Naive thymus-derived CD8-positive, alpha-beta T cell (primary cell): ENCODE measurements at places on chromosomes 16 and 17.

DNA sequence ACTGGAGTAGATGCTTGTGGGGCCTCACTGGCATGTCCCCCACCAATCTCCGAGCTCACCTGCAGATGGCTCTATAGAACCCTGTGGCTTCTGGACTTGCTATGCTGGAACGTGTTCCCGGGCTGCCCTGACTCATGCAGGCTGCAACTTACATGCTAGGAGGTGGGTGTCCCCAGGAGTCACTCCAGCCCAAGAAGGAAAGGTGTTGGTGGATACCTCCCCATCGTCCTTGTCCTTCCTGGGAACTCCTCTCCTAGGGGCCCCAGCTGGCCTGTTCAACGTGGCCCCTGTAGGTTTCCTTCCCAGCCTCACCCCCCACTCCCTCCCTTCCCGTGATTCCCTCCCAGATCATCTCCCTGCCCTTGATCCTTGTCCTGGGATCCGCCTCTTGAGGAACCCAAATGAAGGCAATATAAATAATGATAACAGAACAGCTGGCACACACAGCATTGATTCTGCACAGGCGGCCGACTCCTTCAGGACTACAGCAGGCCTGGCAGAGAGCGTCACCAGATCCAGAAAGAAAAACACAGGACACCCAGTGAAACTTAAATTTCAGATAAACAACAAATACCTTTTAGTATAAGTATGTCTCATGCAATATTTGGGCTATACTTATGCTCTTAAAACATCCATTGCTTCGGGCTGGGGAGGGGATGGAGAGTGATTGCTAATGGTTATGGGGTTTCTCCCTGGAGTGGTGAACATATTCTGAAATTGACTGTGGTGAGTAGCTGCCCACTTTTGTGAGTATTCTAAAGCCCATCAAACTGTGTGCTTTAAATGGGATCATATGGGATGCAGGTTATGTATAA lies 221.1 kb upstream of the GSE1 start:
- peaks cover 2% of the 10 kb centered on the region for H3K36me3 ChIP-seq
- no peak for DNase-seq
- no peaks in the 10 kb centered on the region for H3K4me1 ChIP-seq

DNA sequence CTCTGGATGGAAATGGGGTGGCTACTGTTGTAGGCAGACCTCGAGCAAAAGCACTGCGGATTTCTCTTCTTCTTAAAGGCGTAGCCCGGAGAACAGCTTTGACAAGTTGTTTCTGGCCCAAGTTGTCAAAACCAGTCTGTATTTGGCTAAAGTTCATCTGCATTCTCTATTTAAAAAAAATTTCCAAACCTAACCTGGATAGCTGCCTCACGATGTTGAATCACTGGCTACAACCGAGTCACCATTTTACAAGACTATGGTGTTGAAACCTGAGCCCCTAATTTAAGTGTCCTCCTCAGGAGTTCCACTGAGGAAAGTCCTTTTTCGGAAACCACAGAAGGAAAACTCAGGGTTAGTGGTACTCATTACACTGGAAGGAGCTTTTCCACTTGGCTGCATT lies 1.5 kb downstream of the SLC16A6 start:
- H3K27me3 ChIP-seq, result no peaks in the 10 kb centered on the region
- H3K4me3 ChIP-seq, result peak overlapping the region; percentile 97
- H3K27ac ChIP-seq, result peak overlapping the region; percentile 98
- H3K36me3 ChIP-seq, result no peaks in the 10 kb centered on the region
- DNase-seq, result no peak

DNA sequence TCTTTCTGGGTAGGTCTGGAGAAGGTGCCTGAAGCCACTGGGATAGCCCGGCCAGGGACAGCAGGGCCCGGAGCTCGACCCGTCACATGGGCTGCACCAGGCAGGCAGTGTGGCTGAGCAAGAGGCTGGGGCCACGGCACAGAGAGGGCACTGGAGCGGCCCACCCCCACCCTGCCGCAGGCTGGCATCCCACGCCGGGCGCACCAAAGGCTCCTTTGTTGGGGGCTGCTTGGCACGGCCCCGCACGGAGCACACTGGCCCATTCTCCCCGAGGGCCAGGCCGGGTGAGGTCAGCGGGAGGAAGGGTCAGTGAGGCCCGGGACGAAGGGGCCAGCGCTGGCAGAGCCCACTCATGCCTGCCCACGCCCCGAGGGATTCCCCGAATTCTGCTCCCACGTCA lies 36.5 kb upstream of the PVALEF start:
- H3K36me3 ChIP-seq, result no peaks in the 10 kb centered on the region
- H3K27me3 ChIP-seq, result no peaks in the 10 kb centered on the region
- H3K4me1 ChIP-seq, result no peaks in the 10 kb centered on the region
- no peak for DNase-seq

- H3K4me3 ChIP-seq, result no peak overlapping the region
- no peak for DNase-seq
- H3K4me1 ChIP-seq, result peaks cover 19% of the 10 kb centered on the region
- H3K27ac ChIP-seq, result peak overlapping the region; percentile 80
- H3K27me3 ChIP-seq, result no peaks in the 10 kb centered on the region
Observed at GRCh38 chr16:57556941-57557541, 14.6 kb downstream of the ADGRG5 start.

DNA sequence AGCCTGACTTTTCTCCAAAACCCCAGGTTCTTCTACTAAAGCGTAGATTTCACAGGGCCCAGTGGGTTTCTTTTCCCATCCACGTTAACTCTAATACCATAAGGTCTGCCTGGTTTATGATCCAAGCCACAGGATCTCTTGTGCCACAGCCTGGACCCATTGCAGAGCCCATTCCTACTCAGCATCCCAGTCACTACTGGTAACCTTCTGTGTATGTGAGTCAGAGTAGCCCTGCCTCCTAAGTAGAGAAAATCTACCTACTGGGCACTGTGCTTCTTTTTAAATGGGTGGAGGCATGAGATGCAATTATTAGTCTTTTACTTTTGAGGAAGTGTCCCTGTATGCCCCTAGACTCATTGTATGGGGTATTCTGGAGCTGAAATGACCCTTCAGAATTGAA lies 13.5 kb downstream of the CCL11 start:
- H3K36me3 ChIP-seq, result no peaks in the 10 kb centered on the region
- H3K27me3 ChIP-seq, result peaks cover 18% of the 10 kb centered on the region
- no peak for DNase-seq
- no peak overlapping the region for H3K4me3 ChIP-seq
- H3K27ac ChIP-seq, result no peak overlapping the region

GRCh38 chr17:29956225-29956624 lies 14.8 kb downstream of the EFCAB5 start:
- H3K36me3 ChIP-seq, result peaks cover 23% of the 10 kb centered on the region
- DNase-seq, result no peak
- H3K27ac ChIP-seq, result no peak overlapping the region
- no peaks in the 10 kb centered on the region for H3K4me1 ChIP-seq
- no peaks in the 10 kb centered on the region for H3K27me3 ChIP-seq

DNA sequence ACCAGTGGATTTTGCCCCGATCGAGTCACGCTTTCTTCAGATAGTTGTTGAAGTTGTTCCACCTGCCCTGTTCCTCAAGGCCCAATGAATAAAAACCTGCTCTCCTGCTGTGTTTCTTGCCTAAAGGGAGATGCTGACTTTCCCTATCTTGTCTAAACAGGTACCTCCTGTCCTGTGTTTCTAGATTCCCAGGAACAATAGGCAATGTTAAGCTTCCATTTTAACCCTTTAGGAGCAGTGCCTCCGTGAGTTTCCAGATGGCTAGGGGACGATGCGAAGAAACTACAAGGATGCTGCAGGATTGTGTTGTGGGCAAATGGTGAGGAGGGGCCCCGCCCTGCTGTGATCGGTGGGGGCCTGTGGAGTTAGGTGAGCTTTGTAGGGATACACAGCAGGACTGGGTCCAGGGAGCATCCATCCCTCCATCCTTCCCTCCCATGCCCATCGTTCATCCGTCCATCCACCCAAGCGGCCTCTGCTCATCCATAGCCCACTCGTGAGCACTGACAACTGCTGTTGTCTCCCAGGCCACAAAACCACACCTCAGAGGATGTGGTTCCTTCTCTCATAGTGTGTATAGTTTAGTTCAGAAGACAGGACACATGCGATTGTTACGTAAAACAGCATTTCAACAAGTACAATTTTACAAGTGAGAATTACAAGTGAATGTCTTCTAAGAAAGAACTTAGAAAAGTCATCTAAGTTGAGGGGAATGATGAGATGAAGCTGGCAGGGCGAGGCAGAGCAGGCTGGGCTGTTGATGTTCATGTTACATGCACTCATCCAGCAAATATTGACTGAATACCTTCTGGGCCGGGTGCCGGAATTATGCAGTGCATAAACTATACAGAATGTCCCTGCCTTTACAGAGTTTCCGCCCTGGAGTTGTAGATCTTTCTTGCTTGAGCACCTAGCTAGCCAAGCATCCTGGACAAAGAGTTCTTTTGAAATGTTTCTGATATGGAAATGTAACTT lies 5.2 kb downstream of the ARSG start:
- H3K4me1 ChIP-seq, result peaks cover 23% of the 10 kb centered on the region
- peak overlapping the region; percentile 80 for H3K27ac ChIP-seq
- DNase-seq, result peak; percentile 79
- H3K27me3 ChIP-seq, result no peaks in the 10 kb centered on the region
- H3K36me3 ChIP-seq, result no peaks in the 10 kb centered on the region
- peak overlapping the region; percentile 88 for H3K4me3 ChIP-seq

- peaks cover 17% of the 10 kb centered on the region for H3K4me1 ChIP-seq
- H3K4me3 ChIP-seq, result no peak overlapping the region
- DNase-seq, result no peak
- peaks cover 15% of the 10 kb centered on the region for H3K27me3 ChIP-seq
- no peak overlapping the region for H3K27ac ChIP-seq
Observed at GRCh38 chr17:31562376-31562840, 170.9 kb downstream of the RAB11FIP4 start.

- peak overlapping the region; percentile 99 for H3K27ac ChIP-seq
- H3K36me3 ChIP-seq, result peaks cover 26% of the 10 kb centered on the region
- no peak for DNase-seq
- no peaks in the 10 kb centered on the region for H3K27me3 ChIP-seq
- H3K4me3 ChIP-seq, result peak overlapping the region; percentile 100
Observed at GRCh38 chr17:1683459-1683858, 1.2 kb downstream of the PRPF8 start.
